ENCODE measurements at places on chromosomes 1 and 21. TPM values are rescaled to one million over a fixed set of nuclear protein-coding genes. Genes with fewer than 3 reads are reported as not detected.

CELA2B gene
- total RNA-seq = not detected

CATSPERE gene
- 0.05 TPM for total RNA-seq

CRNN gene
- total RNA-seq = not detected

HMGN2 gene
- 358 TPM for total RNA-seq

TMEM201 gene
- total RNA-seq = 14.7 TPM

LAMTOR5 gene
- total RNA-seq = 187 TPM

ESPN gene
- total RNA-seq = 0.44 TPM

FNBP1L gene
- 20.5 TPM for total RNA-seq

MLLT11 gene
- total RNA-seq = 17.2 TPM

VWA5B1 gene
- not detected for total RNA-seq

Measured in A549 treated with CpdA at 1 μM for 4 hours (cell line).